ENCODE measurements at places on chromosomes 1 and 21. TPM values are rescaled to one million over a fixed set of nuclear protein-coding genes. Genes with fewer than 3 reads are reported as not detected.

FALEC gene
- not detected for total RNA-seq

DNA sequence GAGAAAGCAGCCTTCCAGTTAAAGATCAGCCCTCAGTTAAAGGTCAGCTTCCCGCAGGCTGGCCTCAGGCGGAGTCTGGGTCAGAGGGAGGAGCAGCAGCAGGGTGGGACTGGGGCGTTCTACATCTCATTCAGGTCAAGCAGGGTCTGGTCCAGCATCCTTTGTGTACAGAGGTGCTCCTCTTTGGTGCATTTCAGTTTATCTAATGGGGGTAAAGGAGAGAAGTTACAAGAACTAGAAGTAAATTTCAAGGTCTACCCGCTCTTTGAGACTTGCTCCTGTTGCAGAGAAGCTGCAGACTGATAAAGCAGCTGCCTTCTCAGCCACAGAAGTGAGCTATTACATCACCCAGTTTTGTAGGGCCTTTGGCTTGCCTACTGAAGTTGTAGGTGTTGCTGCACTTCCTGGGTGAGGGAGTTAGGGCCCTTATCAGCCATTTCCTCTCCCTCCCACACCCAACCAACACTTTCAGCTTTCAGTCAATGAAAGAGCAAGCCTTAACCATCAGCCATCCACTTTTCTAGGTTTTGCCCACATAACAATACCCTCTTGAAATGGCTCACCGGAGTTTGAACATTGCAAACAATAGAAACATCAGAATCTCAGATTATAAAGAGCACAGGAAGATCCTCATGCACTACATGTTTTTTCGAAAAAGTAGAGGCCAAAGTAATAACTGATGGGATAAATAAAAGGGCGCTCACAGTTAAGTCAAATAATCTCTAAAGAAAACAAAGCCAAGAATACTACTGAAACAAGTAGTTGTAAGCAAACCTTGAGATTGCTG is 2.8 kb upstream of the NUP210L start:
- no peak for DNase-seq
- no peaks in the 10 kb centered on the region for H3K4me1 ChIP-seq
- peaks cover 41% of the 10 kb centered on the region for H3K36me3 ChIP-seq
- no peaks in the 10 kb centered on the region for H3K27me3 ChIP-seq
- no peak overlapping the region for H3K4me3 ChIP-seq

DNA sequence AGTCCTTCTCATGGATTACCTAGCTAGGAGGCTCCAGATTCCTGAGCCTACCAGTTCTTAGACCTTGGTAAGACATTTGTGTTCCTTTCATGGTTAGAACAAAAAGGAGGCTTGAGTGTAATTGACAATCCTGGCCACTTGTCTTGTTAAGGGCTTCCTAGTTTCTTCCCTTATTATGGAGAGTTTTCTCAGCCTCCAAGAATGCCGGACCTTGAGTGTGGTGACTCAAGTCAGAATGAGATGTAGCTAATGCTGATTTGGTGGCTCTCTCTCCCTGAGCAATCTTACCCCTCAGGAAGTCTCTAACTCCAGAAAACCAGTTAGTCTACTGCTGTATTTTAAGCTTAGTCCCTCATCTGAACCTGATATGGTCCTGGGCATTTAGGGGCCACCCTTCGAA is 14.3 kb downstream of the CHI3L2 start:
- no peak overlapping the region for H3K4me3 ChIP-seq
- no peaks in the 10 kb centered on the region for H3K36me3 ChIP-seq

- H3K27ac ChIP-seq = no peak overlapping the region
- no peak for DNase-seq
- H3K36me3 ChIP-seq = no peaks in the 10 kb centered on the region
- no peak overlapping the region for H3K4me3 ChIP-seq
Measured at GRCh38 chr1:110308247-110308646, 30.9 kb upstream of the RBM15 start.

EXTL1 gene
- total RNA-seq = not detected

DNA sequence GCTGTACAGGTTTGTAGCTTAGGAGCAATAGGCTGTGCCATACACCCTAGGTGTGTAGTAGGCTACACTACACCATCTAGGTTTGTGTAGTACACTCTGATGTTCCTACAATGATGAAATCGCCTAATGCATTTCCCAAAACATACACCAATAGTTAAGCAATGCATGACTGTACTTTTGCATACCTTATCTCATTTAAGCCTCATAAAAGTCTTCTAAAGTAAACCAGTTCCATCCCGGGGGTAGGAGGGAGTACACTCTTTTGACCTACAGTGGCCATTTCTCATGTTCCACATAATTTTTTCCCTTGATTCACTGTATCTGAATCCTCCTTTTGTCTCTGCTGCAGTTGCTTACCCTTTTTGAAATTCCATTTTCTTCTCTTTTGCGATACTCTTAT is 12.2 kb downstream of the TRMT13 start:
- no peak for DNase-seq
- no peaks in the 10 kb centered on the region for H3K27me3 ChIP-seq
- H3K4me1 ChIP-seq = no peaks in the 10 kb centered on the region
- H3K36me3 ChIP-seq = peaks cover 83% of the 10 kb centered on the region

- peaks cover 81% of the 10 kb centered on the region for H3K36me3 ChIP-seq
- no peak overlapping the region for H3K27ac ChIP-seq
- no peaks in the 10 kb centered on the region for H3K27me3 ChIP-seq
- H3K4me3 ChIP-seq = no peak overlapping the region
- H3K4me1 ChIP-seq = peaks cover 8% of the 10 kb centered on the region
Measured at GRCh38 chr1:175162955-175163354, 29.6 kb downstream of the KIAA0040 start.

CFAP141 gene
- total RNA-seq = not detected

GRCh38 chr21:20874202-20874601 is 124.0 kb upstream of the NCAM2 start:
- H3K27me3 ChIP-seq = no peaks in the 10 kb centered on the region
- H3K36me3 ChIP-seq = no peaks in the 10 kb centered on the region
- H3K4me1 ChIP-seq = no peaks in the 10 kb centered on the region

GRCh38 chr21:17775431-17776126 is 43.6 kb downstream of the C21orf91 start:
- H3K27me3 ChIP-seq = no peaks in the 10 kb centered on the region
- H3K27ac ChIP-seq = no peak overlapping the region
- DNase-seq = no peak
- no peaks in the 10 kb centered on the region for H3K36me3 ChIP-seq

GRCh38 chr1:159092036-159092760 is 15.6 kb upstream of the AIM2 start:
- no peak overlapping the region for H3K27ac ChIP-seq
- H3K27me3 ChIP-seq = no peaks in the 10 kb centered on the region
- no peak overlapping the region for H3K4me3 ChIP-seq
- no peak for DNase-seq
- H3K4me1 ChIP-seq = peaks cover 13% of the 10 kb centered on the region

CEP104 gene
- total RNA-seq = 19.9 TPM

- DNase-seq = no peak
- no peak overlapping the region for H3K4me3 ChIP-seq
- peaks cover 13% of the 10 kb centered on the region for H3K4me1 ChIP-seq
- peaks cover 9% of the 10 kb centered on the region for H3K36me3 ChIP-seq
- no peak overlapping the region for H3K27ac ChIP-seq
- no peaks in the 10 kb centered on the region for H3K27me3 ChIP-seq
Measured at GRCh38 chr1:26122988-26123973, 11.7 kb downstream of the PDIK1L start.

- no peaks in the 10 kb centered on the region for H3K36me3 ChIP-seq
- no peak for DNase-seq
Measured at GRCh38 chr21:43267391-43268085, 98.7 kb downstream of the CRYAA start.

DHX9 gene
- total RNA-seq = 94.6 TPM

GRCh38 chr1:31183927-31184554 is 55.6 kb downstream of the NKAIN1 start:
- H3K4me3 ChIP-seq = no peak overlapping the region
- peaks cover 16% of the 10 kb centered on the region for H3K4me1 ChIP-seq
- peak; percentile 78 for DNase-seq
- no peak overlapping the region for H3K27ac ChIP-seq

DNA sequence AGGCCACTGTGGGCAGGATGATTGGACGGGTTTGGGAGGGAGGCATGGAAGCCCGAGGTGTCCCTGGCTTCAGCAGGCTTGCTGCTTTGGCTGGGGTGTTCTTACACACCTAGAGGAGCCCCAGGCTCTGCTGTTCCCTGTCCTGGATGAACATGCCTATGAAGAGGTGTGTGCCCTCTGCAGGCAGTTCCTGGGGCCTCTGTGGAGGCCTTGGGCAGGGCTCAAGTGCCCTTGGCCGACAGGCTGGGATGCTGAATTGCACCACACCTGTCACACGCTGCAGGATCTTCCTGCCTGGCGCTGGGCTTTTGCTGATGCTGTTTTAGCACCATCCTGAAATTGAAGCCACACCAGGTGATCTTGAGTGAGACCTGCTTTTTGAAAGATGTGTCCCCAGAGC is 415.0 kb upstream of the VAMP3 start:
- H3K36me3 ChIP-seq = no peaks in the 10 kb centered on the region
- no peak overlapping the region for H3K4me3 ChIP-seq
- H3K27ac ChIP-seq = no peak overlapping the region
- H3K4me1 ChIP-seq = peaks cover 18% of the 10 kb centered on the region
- no peak for DNase-seq

SLC25A34 gene
- total RNA-seq = 0.83 TPM

SYPL2 gene
- total RNA-seq = not detected

NBPF6 gene
- total RNA-seq = not detected

Measured in Karpas-422 (cell line).